Calu3 (cell line): ENCODE measurements at places on chromosomes 7 and 10. TPM values are rescaled to one million over a fixed set of nuclear protein-coding genes. Genes with fewer than 3 reads are reported as not detected.
A peak's percentile ranks its signal among the peaks of the same experiment; 100 is the strongest.

Gene PTN
- total RNA-seq: 0.35 and 0.54 TPM in 2 replicates

GRCh38 chr7:104972500-104972899 is 41.5 kb upstream of the KMT2E start:
- H3K27me3 ChIP-seq: no peaks in the 10 kb centered on the region
- H3K27ac ChIP-seq: no peak overlapping the region
- H3K36me3 ChIP-seq: no peaks in the 10 kb centered on the region
- no peak for DNase-seq
- H3K4me1 ChIP-seq: no peaks in the 10 kb centered on the region

GRCh38 chr7:47181746-47182361 is 400.1 kb downstream of the TNS3 start:
- no peaks in the 10 kb centered on the region for H3K36me3 ChIP-seq
- H3K27me3 ChIP-seq: peaks cover 16% of the 10 kb centered on the region
- no peak overlapping the region for H3K27ac ChIP-seq
- H3K4me3 ChIP-seq: no peak overlapping the region
- peaks cover 21% of the 10 kb centered on the region for H3K4me1 ChIP-seq
- DNase-seq: no peak

DNA sequence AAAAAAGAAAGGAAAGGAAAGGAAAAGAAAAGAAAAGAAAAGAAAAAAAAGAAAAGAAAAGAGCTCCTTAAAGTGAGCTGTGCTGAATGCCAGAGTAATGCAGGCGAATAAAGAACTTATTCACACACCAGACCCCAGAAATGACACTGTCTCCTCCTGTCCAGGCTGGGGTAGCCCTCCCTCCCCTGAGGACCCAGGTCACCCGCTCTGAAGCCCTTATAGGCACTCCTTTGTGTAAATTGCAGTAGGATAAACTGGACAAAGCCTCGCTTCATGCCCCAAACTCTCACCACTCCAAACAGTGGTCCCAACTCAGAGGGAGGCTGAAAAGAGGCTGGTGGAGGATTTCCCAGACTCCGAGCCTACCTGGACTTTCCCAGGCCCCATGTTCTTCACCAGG is 46.3 kb downstream of the PKD1L1 start:
- H3K36me3 ChIP-seq: no peaks in the 10 kb centered on the region
- H3K27ac ChIP-seq: no peak overlapping the region
- no peak for DNase-seq
- H3K4me1 ChIP-seq: no peaks in the 10 kb centered on the region

Gene ASB10
- total RNA-seq: not detected in 2 replicates

DNA sequence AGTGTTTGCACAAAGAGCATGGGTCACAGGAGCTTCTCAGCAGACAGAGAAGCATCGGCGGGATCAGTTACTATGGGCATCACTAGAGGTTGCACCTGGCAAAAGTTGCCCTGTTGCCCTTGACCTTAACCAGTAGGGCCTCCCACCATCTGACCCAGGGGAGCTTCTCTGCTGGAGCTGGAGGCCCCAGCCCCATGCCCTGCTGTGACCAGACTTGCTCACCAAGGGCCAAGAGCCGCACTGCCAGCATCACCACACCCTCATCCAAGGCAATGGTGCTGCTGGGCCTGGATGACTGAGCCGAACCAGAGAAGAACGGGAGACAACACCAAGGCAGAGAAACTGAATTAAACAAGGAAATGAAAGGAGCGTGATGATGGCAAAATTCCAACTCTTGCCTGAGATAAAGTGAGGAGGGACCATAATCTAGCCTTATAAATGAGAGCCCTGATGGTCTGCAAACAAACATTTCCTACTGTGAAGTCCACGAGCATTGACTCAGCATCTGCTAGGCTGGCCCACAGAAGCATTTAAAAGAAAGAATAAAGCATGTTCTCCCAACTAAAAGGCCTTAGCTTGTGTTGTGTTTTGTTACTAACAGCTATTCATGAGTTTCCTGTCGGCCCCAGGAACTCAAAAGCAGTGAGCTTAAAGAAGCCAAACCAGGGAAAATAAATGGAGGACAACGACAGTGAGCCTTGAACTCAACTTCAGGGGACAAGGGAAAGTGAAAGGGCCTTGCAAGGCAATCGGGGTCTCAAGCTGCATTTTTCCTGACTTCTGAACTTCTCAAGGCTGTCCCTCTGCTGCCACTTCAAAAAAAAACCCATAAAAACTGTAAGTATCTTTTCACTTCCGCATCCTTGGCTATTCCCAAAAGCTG is 60.4 kb downstream of the AFAP1L2 start:
- H3K27me3 ChIP-seq: peaks cover 19% of the 10 kb centered on the region
- peaks cover 8% of the 10 kb centered on the region for H3K4me1 ChIP-seq
- no peaks in the 10 kb centered on the region for H3K36me3 ChIP-seq
- no peak for DNase-seq
- no peak overlapping the region for H3K4me3 ChIP-seq
- no peak overlapping the region for H3K27ac ChIP-seq

GRCh38 chr10:103932971-103933370 is 15.0 kb upstream of the STN1 start:
- no peaks in the 10 kb centered on the region for H3K27me3 ChIP-seq
- no peak overlapping the region for H3K4me3 ChIP-seq

- peaks cover 49% of the 10 kb centered on the region for H3K27me3 ChIP-seq
- H3K27ac ChIP-seq: no peak overlapping the region
- H3K4me3 ChIP-seq: no peak overlapping the region
- no peaks in the 10 kb centered on the region for H3K4me1 ChIP-seq
- no peak for DNase-seq
Observed at GRCh38 chr7:100642534-100642907, 1.2 kb upstream of the TFR2 start.

DNA sequence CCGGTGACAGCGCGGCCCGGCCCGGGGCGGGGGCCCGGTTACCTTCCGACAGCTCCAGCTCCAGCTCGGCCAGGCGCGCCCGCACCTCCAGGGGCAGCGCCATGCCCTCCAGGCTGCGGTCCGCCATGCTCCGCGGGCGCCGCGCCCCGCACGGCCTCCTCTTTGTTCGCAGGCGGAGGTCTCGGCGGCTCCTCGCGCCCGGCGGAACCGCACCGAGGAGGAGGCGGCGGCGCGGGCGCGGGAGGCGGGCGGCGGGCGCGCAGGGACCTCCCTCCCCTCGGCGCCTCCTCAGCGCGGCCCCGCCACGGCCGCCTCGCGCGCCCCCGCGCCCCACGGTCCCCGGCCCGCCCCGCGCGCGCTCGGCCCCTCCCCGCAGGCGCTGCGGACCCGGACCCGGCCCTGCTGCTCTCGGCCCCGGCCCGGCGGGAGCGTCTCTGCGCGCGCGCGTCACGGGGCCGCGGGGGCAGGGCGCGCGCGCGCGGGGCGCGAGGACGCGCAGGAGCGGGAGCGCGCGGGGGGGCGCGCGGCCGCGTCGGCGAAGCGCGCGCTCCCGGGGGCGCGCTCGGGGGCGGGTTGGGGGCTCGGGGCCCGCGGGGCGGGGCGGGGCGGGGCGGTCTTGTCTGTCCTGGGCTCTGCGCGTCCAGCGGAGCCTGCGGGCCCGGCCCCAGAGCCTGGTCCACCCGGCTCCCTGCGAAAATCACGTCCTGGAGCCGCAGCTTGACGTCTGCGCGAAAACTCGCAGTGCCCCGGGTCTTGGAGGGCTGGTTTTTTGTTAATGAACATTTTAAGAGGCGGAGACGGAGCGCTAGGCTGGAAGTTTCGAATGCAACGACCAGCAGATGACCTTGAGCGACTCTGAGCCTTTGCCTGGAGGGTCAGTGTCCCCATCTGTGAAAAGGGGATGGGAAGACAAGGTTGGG is at the start of gene DIP2C:
Gene DIP2C (minus strand): TSS at position 217 of the 920 bp plus-strand sequence. CDS start 90 bp downstream, at position 127.
- DNase-seq: peak; percentile 77
- peaks cover 31% of the 10 kb centered on the region for H3K36me3 ChIP-seq
- peak within 1 kb of the TSS; percentile 81 for H3K27ac ChIP-seq
- peaks cover 22% of the 10 kb centered on the region for H3K4me1 ChIP-seq

- H3K27ac ChIP-seq: no peak overlapping the region
- no peak for DNase-seq
- peaks cover 8% of the 10 kb centered on the region for H3K4me1 ChIP-seq
Observed at GRCh38 chr7:138515001-138515528, 55.0 kb downstream of the TRIM24 start.

- H3K4me3 ChIP-seq: no peak overlapping the region
- H3K4me1 ChIP-seq: no peaks in the 10 kb centered on the region
- H3K27me3 ChIP-seq: peaks cover 93% of the 10 kb centered on the region
- no peaks in the 10 kb centered on the region for H3K36me3 ChIP-seq
- H3K27ac ChIP-seq: no peak overlapping the region
- DNase-seq: no peak
Observed at GRCh38 chr7:151884312-151885201, 7.6 kb upstream of the PRKAG2 start.

DNA sequence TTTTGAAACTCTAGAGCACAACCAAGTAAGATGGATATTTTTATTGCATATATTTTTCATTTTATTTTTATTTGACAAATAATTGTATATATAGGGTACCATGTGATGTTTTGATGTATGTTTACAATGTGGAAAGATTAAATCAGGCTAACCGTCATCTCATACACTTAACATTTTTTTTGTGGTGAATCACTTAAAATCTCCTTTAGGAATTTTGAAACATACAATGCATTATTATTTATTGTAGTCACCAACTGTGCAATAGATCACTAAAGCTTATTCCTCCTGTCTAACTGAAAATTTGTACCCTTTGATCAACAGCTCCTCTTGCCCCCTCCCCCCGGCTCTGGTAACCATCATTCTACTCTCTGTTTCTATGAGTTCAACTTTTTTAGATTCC is 77.2 kb downstream of the DNAH11 start:
- H3K4me3 ChIP-seq: no peak overlapping the region
- H3K36me3 ChIP-seq: peaks cover 16% of the 10 kb centered on the region
- no peaks in the 10 kb centered on the region for H3K27me3 ChIP-seq
- DNase-seq: no peak
- peaks cover 43% of the 10 kb centered on the region for H3K4me1 ChIP-seq
- no peak overlapping the region for H3K27ac ChIP-seq

- no peaks in the 10 kb centered on the region for H3K36me3 ChIP-seq
- no peaks in the 10 kb centered on the region for H3K27me3 ChIP-seq
- no peak overlapping the region for H3K4me3 ChIP-seq
- no peaks in the 10 kb centered on the region for H3K4me1 ChIP-seq
Observed at GRCh38 chr7:80414331-80414730, 97.5 kb downstream of the GNAT3 start.

Gene ANXA8
- total RNA-seq: 0.69 and 1.1 TPM in 2 replicates

- H3K27ac ChIP-seq: no peak overlapping the region
- DNase-seq: no peak
- no peaks in the 10 kb centered on the region for H3K27me3 ChIP-seq
- H3K4me3 ChIP-seq: no peak overlapping the region
Observed at GRCh38 chr10:105837951-105838350, 1196.9 kb downstream of the SORCS3 start.

Gene CLDN4
- total RNA-seq: 283 and 325 TPM in 2 replicates

- no peak overlapping the region for H3K27ac ChIP-seq
- H3K4me1 ChIP-seq: no peaks in the 10 kb centered on the region
- no peaks in the 10 kb centered on the region for H3K36me3 ChIP-seq
- no peaks in the 10 kb centered on the region for H3K27me3 ChIP-seq
- DNase-seq: no peak
Observed at GRCh38 chr10:9786101-9786500, 1231.6 kb upstream of the CELF2 start.

Gene KLF14
- total RNA-seq: 0.17 TPM in 1 of 2 replicates, not detected in the other

GRCh38 chr10:97427571-97428179 is 1.7 kb downstream of the PGAM1 start:
- no peaks in the 10 kb centered on the region for H3K27me3 ChIP-seq
- H3K27ac ChIP-seq: no peak overlapping the region
- H3K4me1 ChIP-seq: no peaks in the 10 kb centered on the region
- peak overlapping the region; percentile 86 for H3K4me3 ChIP-seq
- peaks cover 45% of the 10 kb centered on the region for H3K36me3 ChIP-seq

GRCh38 chr7:36203071-36203790 is 50.2 kb downstream of the EEPD1 start:
- peaks cover 17% of the 10 kb centered on the region for H3K36me3 ChIP-seq
- H3K4me3 ChIP-seq: no peak overlapping the region
- no peaks in the 10 kb centered on the region for H3K27me3 ChIP-seq
- no peak overlapping the region for H3K27ac ChIP-seq

DNA sequence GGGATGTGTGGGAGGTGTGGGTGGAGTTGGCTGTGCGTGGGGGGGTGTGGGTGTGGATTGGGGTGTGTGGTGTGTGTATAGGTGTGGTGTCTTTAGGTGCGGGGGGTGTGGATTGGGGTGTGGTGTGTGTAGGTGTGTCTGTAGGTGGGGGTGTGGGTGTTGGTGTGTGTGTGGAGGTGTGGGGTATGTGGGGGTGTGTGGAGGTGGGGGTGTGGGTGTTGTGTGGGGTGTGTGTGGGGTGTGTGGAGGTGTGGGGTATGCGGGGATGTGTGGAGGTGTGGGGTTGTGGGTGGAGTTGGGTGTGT is 33.9 kb downstream of the SPDYE17 start:
- H3K36me3 ChIP-seq: peaks cover 17% of the 10 kb centered on the region
- H3K27ac ChIP-seq: no peak overlapping the region
- no peak for DNase-seq
- H3K4me1 ChIP-seq: peaks cover 9% of the 10 kb centered on the region

- H3K4me3 ChIP-seq: no peak overlapping the region
- no peak overlapping the region for H3K27ac ChIP-seq
- no peaks in the 10 kb centered on the region for H3K4me1 ChIP-seq
- H3K36me3 ChIP-seq: peaks cover 4% of the 10 kb centered on the region
Observed at GRCh38 chr10:71285180-71285545, 33.9 kb upstream of the SLC29A3 start.
